Fibroblast of skin of back (primary cell): ENCODE measurements at places on chromosomes 11 and 22.

GRCh38 chr11:36282926-36283325 lies 6.3 kb downstream of the COMMD9 start:
- no peak for DNase-seq

DNA sequence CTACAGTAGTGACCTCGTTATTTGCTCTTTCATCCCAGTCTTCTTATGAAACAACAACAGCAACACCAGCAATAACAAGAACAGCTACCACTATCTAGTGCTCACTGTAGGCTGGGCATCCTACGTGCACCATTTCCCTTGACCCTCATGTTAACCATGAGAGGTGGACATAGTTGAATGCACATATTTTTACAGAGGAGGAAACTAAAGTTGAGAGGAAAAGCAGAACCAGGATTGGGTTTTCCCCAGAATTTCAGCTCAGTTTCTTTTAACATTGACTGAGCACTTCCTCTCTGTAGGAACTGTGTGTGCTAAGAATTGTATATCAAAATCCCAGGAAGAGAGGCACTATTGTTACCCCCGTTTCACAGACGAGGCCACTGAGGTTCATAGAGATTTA lies 39.4 kb upstream of the TSPAN18 start:
- DNase-seq: no peak

- DNase-seq: peak; percentile 9
Measured at GRCh38 chr11:69076129-69076791, 27.5 kb downstream of the TPCN2 start.

GRCh38 chr11:42255906-42256305 lies 796.5 kb upstream of the LRRC4C start:
- DNase-seq: peak; percentile 51
